Stimulated activated CD4-positive, alpha-beta T cell treated with anti-CD3 and anti-CD28 coated beads, Interleukin-1b, Interleukin-23, amount 100 ng/mL, for 24 hours (primary cell): ENCODE measurements at places on chromosomes 12 and 14.

DNA sequence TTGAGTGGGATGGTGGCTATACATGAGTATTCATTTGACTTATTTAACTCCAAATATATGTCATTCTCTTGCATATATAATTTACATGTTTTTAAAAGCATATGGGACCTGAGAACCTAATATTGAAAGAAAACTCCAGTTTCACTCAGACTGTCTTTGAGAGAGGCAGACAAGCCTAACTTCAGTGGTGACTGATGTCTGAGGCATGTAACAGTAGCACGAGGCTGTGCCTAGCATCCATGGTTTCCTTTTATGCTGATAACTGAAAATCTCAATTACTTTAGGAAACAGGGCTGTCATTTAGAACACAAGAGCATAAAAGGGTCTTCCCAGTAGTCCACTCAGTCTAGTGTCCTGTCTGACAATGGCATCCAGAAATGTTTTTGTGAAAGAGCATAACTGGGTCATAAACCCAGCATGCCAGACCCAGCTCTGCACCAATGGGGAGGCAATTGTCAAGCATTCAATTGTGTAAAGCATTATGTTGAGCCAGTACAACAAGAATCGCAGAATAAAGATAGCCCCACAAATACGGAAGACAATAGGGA lies 24.3 kb downstream of the MAPK1IP1L start:
- no peak for DNase-seq

DNA sequence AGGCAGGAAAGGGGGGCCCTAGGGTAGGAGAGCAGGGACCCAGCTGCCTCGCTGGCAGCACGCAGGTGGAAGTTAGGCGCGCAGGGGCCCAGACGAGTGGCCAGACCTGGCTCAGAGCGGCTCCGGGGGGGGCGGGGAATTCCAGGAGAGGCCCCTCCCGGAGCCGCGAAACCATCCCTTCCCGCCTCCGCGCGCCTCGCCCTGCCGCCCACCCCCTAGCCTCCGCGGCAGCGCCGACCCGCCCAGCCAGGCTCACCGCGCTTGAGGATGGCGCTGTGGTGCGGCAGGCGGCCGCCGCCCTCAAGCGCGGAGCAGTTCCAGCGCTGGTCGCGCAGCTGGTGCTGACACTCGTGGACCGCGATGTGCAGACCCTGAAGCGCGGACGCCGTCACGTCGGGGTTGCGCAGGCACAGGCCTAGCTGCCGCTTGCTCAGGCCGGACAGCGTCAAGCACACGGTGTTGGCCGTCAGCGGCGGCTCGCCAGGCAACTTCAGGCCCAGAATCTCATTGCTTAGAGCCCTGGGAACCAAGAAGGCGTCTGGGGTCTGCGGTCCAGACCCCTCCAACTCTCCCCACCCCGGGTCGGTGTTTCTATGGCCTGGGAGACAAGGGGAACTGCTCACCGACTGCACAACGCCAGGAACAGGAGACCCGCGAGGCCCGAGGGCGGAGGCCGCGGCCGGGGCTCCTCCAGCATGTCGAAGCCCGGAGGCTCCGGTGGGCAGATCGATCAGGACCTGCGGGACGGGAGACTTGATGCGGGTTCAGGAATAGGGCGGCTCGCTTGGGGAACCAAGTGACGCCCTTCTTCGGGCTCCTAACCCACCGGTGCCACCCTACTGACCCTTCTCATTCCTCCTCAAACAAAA lies 1.5 kb downstream of the WNT10B start:
- no peak for DNase-seq

DNA sequence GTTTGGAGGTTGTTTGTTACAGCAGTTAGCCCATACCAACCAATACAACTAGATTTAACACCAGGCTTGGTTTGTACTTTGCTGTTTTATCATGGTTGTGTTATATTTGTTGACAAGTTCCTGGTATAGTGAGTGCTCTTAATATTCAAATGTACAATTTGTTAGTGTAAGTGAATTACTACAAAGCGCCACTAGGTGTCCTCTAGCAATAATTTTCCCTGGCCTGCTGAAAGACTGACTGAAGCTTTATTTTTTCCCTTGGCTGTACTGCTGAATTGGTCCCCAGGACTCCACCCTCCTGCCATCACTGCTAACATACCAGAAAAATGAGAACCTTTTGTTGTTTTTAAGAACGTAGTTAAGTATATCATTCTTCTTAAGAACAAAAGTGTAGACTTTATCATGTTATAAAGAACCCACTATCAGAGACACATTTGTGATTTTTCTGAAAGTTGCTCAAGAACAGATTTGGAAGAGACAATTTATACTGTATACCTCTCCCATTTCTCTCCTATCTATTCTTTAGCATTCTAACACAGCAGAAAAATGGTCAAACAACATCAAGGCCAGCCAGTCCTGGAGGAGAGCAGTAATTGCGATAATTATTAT lies 75.3 kb upstream of the FAR2 start:
- DNase-seq = no peak

GRCh38 chr12:9273276-9273675 lies 65.1 kb upstream of the PZP start:
- DNase-seq = no peak

- no peak for DNase-seq
Measured at GRCh38 chr12:40569626-40570179, 122.5 kb upstream of the CNTN1 start.

DNA sequence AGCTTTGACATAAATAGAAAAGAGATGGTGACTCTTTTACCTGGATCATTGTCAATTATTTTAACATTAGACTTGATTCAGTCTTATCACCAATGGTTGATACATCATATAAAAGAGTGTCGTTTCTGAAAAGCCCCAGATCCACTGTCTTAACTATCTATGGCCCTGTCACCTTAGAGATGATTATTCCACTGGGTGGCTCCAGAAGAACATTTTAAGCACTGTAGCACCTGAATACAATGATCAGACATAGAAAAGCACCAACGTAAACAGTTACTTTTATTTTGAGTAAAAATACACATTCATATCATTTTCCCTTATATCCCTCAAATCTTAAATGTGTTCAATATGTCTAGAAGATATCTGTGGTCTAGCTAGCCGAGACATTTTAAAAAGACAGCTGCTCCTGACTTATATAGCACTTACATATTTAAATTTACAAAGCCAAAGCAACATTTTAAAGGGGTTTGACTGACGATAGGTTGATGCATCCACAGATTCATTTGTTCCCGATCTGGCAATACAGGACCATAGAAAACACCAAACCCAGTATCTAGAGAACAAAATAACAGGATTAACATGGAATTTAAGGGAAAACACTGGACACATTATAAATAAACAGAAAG lies 32.9 kb downstream of the TSPAN8 start:
- DNase-seq = no peak

- no peak for DNase-seq
Measured at GRCh38 chr12:7075518-7075917, 15.0 kb downstream of the C1S start.

DNA sequence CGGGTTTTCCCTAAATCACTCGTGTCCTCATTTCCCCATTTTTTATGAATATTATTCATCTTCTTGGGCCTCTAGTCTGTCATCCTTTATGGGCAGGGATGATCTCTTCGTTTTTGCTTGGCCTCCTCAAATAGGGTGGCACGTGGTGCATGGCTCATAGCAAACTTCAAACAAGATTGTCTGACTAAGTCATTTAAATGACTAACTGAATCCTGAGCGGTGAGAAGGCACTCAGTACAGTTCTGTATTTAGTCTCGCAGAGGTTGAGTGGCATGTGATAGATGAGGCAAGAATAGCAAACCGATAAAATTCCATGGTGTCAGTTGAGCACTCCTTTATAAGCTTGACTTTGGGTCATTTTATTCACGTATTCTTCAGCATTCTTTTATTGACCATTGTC lies 5.7 kb upstream of the JDP2 start:
- DNase-seq = no peak

DNA sequence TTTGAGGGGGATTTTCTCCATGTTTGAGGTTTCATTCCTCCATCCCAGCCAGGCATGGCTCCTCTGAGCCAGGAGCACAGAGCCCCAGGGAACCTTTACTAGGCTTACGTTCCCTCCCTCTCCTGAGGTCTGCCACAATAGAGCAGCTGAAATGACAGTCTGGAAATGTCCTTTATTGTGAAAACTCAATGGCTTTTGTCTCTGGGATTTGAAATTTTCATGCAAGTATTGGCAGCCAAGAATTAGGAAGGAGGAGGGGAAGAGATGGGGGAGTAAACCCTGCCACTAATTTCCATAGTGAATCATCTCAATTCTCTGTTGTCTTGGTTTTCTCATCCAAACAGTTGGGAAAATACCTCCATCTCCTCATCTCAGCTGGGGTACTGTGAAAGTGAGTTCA lies 2.6 kb upstream of the PLEKHG3 start:
- DNase-seq = no peak

GRCh38 chr12:113129664-113130456 lies 5.7 kb downstream of the RASAL1 start:
- no peak for DNase-seq

DNA sequence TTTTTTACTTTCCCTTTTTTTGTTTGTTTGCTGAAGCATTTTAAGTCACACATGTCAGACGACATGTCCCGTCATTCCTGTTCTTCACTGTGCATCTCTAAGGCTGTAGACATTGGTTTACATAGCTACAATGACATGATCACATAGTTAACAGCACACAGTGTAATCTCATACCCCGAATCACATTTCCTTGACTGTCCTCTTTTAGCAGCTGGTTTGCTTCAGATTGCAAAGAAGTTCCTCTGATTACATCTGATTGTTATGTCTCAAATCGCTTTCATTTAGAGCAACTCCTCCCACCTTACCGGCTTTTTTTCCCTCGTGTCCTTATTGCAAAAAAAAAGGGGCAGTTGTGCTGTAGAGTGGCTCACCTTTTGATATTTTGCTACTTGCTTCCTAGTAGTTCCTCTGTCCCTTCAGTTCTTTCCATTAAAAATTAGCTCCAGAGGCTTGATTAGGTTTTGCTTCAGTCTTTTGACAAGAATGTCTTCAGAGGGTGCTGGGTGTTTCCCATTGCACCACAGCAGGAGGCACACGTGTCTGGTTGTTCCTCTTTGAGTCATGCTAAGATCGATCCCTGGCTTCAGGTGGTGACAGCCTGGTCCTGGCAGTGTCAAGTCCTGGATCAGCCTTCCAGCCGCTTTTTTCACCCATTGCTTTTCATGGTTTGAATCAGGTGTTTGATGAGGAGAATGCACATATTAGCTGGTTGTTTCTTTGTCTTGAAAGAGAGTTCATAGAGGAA lies 35.0 kb downstream of the ZNF664 start:
- no peak for DNase-seq

DNA sequence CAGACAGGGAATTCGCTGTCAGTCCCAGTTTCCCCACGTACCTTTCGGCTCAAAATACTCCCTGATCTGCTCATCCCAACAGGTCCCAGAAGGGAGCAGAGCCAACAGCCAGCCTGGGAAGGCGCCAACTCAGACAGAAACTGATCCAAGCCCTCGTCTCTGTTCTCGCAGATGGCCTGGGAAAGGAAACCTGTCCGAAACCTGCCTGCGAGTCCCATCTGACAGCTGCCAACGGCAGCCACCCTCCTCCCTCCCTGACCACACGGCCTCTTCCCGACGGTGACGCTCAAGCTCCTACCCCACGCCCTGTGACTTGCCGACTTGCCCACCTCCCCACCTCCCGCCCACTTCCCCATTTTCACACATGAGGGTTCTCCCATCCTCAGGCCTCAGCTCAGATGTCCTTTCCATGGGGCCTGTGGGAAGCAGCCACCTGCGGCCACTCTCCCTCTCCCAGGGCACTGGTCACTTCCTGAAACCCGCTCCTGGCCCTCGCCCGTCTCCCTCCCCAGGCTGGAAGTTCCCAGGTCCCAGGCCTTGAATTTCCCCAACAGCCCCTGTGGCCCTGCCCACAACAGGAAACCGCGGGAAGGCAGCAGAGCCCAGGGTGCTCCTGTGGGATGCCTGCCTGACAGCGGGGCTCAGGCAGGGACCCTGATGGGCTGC lies 60.9 kb upstream of the FBRSL1 start:
- no peak for DNase-seq

GRCh38 chr14:82180139-82180538 lies 646.5 kb upstream of the SEL1L start:
- DNase-seq = no peak

GRCh38 chr14:56274556-56274955 lies 156.3 kb downstream of the PELI2 start:
- DNase-seq = no peak

GRCh38 chr12:98751580-98752115 lies 106.6 kb downstream of the APAF1 start:
- no peak for DNase-seq

- DNase-seq = no peak
Measured at GRCh38 chr12:119666900-119667576, 895 bp upstream of the PRKAB1 start.

DNA sequence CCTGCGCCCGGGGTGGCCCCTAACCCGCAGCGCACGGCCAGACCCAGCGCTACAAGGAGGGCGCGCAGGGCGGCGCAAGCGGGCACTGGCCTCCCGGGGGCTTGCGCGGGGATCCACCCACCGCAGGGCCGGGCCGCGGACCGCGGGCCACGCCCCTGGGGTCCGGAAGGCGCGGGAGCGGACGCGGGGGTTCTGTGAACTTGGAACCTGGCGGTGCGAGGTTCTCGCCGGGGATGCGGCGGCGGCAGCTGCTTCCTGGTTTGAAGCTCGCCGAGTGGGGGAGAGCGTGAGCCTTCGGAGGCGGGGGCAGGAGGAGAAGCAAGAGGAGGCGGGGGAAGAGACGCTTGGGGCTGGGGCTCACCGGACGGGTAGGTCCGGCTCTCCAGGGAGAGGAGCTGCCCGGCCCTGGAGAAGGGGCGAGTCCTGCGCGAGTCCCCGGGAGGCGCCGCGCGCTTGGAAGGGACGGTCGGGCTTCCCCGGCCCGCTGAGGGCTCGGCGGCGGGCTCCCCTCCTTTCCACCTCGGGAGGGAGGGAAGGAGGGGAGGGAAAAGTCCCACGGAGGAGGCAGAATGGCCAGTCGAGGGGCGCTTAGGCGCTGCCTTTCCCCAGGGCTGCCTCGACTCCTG lies at the start of gene PRKCH:
Gene PRKCH, plus strand, starts transcription at position 195 of the 626 bp plus-strand sequence. CDS start 523 bp downstream, outside the sequence.
- peak; percentile 75 for DNase-seq

DNA sequence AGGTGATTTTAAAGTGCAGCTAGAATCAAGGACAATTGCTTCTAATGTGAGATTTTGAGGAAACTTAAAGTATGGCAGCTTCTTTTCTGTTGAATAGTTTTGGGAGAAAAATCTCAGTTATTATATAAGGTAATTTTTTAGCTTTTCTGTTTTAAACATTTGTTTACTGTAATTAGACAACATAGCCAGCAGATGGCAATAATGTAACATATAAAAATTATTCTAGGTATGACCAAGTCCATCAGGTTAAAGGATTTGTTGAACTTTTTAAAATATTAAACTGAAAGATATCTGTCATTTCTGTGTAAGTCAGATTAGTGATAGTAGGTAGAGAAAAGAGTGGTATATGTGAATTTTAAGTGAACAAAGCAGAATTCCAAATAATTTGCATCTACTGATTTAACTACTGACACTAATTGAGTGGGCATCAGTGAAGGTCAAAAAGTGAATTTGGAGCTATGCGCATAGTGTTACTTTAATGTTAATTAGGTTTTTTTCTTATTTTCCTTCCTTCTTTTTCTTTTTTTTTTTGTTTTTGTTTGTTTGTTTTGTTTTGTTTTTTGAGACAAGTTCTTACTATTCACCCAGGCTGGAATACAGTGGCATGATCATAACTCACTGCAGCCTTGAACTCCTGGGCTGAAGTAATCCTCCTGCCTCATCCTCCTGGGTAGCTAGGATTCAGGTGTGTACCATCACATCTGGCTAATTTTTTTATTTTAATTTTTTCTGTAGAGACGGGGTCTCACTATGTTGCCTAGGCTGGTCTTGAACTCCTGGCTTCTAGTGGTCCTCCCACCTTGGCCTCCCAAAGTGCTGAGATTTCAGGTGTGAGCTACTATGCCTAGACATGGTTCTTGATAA lies 18.6 kb downstream of the PRORP start:
- DNase-seq = no peak
